NCI-H510A treated with DMSO at 0.1 percent for 48 hours (cell line): ENCODE measurements at places on chromosomes 13 and 19.

DNA sequence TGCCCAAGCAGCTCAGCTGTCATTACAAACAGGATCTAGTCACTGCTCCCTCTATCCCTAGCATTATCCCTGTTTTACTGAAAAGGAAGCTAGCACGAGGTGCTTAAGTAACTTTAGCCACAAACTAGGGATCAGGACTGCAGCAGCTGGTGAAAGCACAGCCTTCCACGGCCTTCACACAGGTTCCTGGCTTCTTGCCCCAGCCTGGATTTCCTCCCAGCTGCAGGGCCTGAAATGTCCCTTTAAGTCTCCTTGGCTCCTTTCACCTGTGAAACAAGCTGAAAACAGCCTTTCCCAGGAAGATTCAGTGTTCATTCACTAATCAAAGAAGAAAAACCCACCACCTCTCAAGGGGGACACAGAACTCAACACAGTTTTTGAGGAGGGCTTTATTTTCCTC is 754.5 kb downstream of the DIAPH3 start:
- DNase-seq: no peak

GRCh38 chr19:50658441-50659317 is 9.4 kb downstream of the C19orf81 start:
- no peak for DNase-seq

DNA sequence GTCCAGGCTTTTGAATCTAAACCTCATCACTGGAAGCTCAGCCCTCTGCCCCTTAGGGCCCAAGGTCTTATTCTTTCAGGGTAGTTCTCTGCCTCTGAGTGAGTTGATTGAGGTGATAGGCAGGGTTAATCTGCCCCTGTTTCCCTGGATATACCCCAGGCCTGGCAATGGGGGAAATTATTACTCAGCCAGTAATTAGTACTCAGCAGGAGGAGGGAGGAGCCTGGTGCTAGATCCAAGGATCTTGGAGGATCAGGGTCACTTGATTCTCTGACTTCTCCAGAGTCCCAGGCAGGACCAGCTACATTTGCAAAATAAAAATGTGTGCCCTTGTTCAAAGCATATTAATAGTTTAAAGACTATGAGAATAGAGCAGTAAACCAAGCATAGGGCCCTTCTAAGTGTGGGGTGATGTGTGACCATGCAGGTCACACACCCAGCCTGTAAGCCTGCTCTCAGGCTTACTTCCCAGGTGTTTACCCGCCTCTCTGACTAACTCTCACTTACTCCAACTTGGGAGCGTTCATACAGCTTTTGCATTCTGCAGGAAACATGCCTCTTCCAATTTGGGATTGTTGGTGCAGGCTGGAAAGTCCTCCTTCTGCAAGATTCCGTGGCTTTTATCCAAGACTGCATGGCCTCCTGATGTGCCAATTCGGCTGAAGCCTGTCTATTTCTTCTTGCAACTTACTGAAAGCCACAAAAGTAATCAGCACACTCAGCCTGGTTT is 7.9 kb upstream of the STK24 start:
- DNase-seq: no peak

GRCh38 chr19:16153582-16154336 is 10.3 kb downstream of the HSH2D start:
- no peak for DNase-seq

DNA sequence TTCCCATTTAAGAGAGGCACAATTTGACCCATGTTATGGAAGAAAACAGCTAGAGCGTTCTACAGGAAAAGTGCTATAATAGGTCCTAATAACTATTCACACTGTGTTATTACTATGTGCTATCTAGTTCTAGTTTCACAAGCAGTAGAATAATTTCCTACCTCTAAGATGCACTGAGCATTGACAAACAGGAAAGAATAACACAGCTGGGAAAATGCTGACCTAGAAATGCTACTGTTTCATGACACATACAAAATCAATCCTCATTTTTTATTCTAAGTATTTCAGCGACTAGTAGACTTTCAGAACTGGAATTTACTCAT is 259.5 kb downstream of the ITGBL1 start:
- no peak for DNase-seq

- no peak for DNase-seq
Measured at GRCh38 chr19:50358483-50359327, 6.7 kb downstream of the NAPSA start.

DNA sequence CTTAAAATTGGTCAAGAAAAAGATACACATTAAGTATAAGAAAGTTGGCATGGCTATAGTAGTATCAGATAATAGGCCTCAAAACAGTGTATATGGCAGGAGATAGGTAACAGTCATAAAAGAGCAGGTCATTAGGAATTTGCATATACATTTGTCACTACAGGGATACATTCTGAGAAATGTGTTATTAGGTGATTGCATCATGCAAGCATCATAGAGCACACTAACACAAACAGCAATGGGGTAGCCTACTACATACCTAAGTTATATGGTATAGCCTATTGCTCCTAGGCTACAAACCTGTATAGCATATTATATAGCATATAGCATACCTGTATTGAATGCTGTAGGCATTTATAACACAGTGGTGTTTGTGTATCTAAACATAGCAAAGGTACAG is 6.2 kb upstream of the ZNF529 start:
- DNase-seq: no peak
